ENCODE measurements at places on chromosomes 3 and 15.
A peak's percentile ranks its signal among the peaks of the same experiment; 100 is the strongest.

DNA sequence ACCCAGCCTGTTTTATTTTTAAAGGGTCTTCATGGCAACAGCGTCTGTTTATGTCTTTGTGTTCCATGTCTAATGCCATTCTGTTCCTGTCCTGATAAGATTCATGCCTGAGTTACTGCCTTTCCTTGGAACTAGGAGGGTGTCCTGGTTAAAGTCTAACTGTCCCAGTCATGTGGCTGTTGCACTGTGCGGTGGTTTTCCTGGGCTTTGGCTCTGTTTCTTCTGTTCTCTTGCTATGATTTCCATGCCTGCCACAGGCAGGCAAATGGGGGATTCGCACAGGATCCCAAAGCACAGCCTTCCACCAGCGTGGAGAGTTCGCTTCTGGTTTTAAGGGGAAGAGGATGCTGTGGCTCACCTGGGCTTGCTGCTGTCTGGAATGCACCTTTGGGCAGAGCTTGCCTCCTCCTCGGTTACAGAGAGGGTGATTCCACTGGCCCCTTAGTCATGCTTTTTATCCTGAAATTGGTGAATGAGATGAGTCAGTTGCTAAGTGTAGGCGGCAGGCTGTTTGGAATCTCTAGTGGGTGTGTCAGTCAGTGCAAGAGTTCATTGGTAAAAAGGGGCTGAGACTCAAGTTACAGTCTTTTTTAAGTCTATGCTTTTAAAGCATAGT is 86.8 kb downstream of the CCK start:
- H3K27ac ChIP-seq: peak overlapping the region; percentile 95
- H3K27me3 ChIP-seq: no peaks in the 10 kb centered on the region
- peak; percentile 29 for DNase-seq
- no peak overlapping the region for H3K4me3 ChIP-seq
- H3K36me3 ChIP-seq: 0 out of 2 replicates have a peak, but pooled peaks cover 8% of the 10 kb centered on the region

DNA sequence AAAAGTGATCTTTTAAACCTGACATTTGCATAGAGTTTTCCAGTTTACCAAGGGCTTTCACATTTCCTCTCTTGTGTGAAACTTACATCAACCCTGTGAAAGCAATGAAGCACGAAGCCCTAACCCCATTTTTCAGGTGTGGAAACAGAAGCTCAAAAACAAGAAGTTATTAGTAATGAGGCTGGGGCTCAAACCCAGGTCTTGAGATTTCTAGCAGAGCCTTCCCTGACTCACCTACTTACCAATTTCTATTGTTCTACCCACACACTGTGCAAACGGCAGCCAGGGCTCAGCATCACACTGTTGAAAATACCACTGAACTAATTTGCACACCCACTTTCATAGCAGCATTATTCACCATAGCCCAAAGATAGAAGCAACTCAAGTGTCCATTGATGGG is 117.8 kb upstream of the IGF1R start:
- H3K4me1 ChIP-seq: peaks cover 7% of the 10 kb centered on the region
- H3K36me3 ChIP-seq: no peaks in the 10 kb centered on the region

DNA sequence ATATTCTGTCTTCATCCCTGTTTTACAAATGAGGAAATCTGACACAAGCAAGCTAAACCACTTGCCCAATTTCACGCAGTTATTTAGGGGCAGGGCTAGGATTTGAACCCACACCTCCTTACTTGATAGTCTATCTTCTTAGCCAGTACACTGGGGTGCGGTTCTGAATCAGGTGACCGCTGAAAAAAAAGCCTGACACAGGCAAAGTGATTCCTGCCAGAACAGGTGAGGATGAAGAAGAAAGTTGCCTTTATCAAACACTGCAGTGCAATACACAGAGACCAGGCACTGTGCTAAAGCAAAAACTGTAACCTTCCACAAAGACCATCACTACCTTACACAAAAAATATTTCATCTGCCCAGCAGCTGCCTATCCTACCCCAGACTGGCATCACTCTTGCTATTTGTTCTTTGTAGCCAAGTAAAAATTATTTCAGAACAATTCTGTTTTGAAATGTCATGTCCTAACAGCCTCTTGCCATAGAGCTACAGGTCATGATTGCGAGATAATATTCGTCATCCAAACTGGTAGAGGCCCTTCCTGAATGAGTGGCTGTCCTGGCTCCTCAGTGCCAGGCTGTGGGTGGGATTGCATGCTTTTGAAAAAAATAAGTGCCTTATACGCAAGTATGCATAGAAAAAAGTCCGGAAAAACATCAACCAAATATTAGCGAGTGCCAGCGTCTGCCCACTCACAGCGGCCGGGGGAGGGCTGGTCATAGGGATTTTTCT is 142.3 kb upstream of the TPM1 start:
- no peak overlapping the region for H3K4me3 ChIP-seq
- H3K27me3 ChIP-seq: no peaks in the 10 kb centered on the region
- H3K4me1 ChIP-seq: peaks cover 57% of the 10 kb centered on the region
- no peaks in the 10 kb centered on the region for H3K36me3 ChIP-seq

GRCh38 chr3:171831936-171832335 is 11.2 kb upstream of the TMEM212 start:
- DNase-seq: no peak
- H3K36me3 ChIP-seq: no peaks in the 10 kb centered on the region
- H3K4me1 ChIP-seq: peaks cover 22% of the 10 kb centered on the region
- H3K27me3 ChIP-seq: peaks cover 3% of the 10 kb centered on the region
- H3K4me3 ChIP-seq: no peak overlapping the region
- no peak overlapping the region for H3K27ac ChIP-seq

DNA sequence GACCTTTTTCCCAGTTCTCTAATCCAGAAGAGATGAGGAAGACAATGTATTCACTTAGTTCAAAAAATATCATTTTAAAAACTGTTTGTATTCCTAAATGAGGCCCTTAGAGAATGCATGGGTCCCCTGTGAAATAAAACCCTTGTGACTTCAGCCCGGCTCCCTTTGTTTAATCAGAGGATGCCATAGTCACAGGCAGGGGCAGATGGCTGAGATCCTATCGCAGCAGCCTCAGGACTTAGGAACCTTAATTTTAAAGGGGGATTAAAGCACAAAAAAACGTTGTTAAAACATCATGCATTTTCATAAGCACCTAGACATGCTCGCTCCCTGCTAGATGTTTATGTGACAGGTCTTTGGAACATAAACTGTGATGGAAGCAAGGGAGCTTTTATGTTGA is 176.6 kb downstream of the IL20RB start:
- no peak overlapping the region for H3K4me3 ChIP-seq
- H3K27ac ChIP-seq: no peak overlapping the region
- H3K36me3 ChIP-seq: no peaks in the 10 kb centered on the region
- H3K27me3 ChIP-seq: peaks cover 4% of the 10 kb centered on the region

- H3K36me3 ChIP-seq: peaks cover 13% of the 10 kb centered on the region
- H3K4me3 ChIP-seq: no peak overlapping the region
- peaks cover 23% of the 10 kb centered on the region for H3K4me1 ChIP-seq
Observed at GRCh38 chr15:59550956-59551355, 60.6 kb upstream of the GCNT3 start.

DNA sequence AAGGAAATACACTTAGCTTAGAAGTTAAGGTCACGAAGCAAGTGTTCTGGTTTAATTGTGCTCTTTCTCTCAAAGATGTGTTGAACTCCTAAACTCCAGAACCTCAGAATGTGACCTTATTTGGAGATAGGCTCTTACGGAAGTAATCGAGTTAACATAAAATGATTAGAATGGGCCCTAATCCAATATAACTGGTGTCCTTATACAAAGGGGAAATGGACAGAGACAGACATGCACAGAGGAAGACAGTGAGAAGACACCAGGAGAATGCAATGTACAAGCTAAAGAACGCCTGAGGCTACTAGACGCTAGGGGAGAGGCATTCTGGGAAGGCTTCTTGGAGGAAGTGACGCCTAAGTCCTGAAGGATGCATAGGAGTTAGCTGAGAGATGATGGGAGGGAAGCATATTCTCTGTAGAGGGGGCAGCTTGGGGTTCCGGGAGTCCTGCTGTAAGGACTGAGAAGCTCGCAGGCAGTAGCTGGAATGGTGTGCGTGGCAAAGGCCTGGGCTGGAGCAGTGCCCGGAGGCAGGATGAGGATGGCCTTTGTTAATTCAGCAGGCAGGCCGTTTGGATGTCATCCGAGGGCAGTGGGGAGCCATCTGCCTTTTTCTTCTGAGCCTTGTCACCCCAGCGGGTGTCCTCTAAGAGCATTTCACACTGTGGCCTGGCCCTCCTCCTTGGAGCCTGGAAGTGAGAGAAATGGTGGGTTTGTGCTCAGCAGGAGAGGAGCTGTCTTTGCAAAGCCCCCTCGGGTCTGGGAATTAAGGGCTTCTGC is 513.4 kb downstream of the SHQ1 start:
- DNase-seq: no peak
- no peaks in the 10 kb centered on the region for H3K27me3 ChIP-seq
- H3K4me3 ChIP-seq: no peak overlapping the region
- H3K27ac ChIP-seq: no peak overlapping the region
- H3K4me1 ChIP-seq: peaks cover 16% of the 10 kb centered on the region

GRCh38 chr3:65004306-65004705 is 316.5 kb upstream of the ADAMTS9 start:
- H3K36me3 ChIP-seq: no peaks in the 10 kb centered on the region
- H3K27me3 ChIP-seq: no peaks in the 10 kb centered on the region
- DNase-seq: no peak
- no peaks in the 10 kb centered on the region for H3K4me1 ChIP-seq

DNA sequence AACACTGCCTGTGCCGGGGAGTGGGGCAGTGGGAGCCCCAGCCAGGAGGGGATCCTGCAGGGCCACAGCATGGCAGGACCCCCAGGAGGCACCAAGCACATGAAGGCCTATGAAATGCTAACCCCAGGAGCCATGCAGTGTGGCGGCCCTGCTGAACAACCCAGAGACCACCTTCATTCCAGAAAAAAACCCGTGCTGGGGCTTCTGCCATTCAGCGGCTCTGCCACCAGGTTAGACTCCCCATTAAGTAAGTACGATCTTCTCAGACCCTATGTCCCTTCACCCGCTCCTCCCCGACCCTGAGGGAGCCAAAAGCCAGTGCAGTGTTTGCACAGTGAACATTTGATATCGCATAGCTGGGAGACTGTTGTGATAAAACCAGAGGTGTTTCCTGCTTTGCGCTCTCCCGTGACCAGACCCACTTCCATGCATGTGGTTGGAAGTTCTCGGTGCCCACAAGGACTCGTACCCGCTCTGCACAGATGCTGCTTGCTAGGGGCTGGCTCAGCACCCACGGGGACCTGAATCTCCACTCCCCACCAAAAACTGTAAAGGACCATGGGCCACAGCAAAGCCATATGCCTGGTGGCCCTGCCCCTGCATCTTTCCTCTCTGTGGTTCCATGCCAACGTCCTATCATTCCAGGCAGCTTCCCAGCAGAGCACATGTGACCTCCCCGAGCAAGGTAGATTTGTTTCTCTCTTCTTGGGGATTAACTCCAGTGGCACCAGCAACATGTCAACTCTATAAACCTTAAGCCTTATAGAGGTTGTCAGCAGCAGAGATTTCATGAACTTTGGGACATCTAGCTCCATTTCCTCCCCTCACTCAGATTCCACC is 5.3 kb downstream of the PLA2G4D start:
- H3K36me3 ChIP-seq: no peaks in the 10 kb centered on the region
- DNase-seq: no peak
- H3K4me1 ChIP-seq: peaks cover 32% of the 10 kb centered on the region

DNA sequence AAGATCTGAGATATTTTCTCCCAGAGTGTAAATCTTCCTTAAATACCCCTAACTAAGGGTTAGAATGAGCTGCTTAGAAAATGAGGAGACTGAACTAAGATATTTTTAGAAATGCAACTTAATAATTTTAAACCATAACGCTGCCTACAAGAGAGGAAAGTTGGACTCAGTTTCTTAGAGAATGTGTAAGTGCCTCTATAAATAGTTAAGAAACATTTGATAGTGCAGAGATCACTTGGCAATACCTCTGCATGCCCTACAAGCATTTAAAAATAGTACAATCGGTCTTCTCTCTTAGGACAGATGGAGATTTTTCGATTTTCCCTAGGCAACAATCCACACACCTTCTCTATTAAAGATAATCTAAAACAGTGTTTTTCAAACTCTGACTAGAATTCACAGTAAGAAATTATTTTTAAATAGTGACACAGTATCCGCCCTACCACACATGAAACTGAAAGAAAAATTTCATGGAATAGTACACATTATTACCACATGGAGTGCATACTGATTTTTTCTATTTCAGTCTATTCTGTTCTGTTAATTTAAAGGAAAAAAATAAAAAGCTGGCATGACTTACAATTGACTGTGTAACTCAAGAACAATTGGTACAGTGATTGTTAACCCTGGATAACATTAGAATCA is 83.2 kb downstream of the GADL1 start:
- H3K27me3 ChIP-seq: no peaks in the 10 kb centered on the region
- H3K27ac ChIP-seq: no peak overlapping the region
- no peak for DNase-seq
- peaks cover 16% of the 10 kb centered on the region for H3K4me1 ChIP-seq

- H3K27ac ChIP-seq: no peak overlapping the region
- peaks cover 49% of the 10 kb centered on the region for H3K36me3 ChIP-seq
- peaks cover 51% of the 10 kb centered on the region for H3K4me1 ChIP-seq
- no peak for DNase-seq
Observed at GRCh38 chr3:30690199-30690598, 83.8 kb downstream of the TGFBR2 start.

GRCh38 chr3:141201122-141201521 is 30.5 kb upstream of the PXYLP1 start:
- peaks cover 11% of the 10 kb centered on the region for H3K4me1 ChIP-seq
- H3K27me3 ChIP-seq: peaks cover 18% of the 10 kb centered on the region
- DNase-seq: peak; percentile 31
- no peaks in the 10 kb centered on the region for H3K36me3 ChIP-seq

DNA sequence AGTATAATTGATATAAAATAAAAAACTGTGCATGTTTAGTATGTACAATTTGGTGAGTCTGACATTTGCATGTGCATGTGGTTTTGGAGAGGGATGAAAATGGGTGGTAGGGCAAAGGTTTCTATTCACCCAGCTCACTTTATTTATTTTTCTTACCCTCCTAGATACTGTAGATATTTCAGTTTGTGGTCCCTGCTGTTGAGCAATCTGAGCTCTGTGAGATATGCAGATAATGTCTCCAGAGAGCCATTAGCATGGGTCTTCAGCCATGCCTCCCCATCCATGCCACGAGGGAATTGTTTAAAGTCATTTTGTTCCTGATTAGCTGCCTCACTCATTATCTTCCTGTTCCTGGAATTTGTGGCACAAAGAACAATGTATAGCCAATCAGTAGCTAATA is 44.4 kb upstream of the B3GALNT1 start:
- H3K4me3 ChIP-seq: no peak overlapping the region
- no peaks in the 10 kb centered on the region for H3K27me3 ChIP-seq
- DNase-seq: no peak
- peaks cover 15% of the 10 kb centered on the region for H3K4me1 ChIP-seq

Data from WTC11 (cell line).